ENCODE measurements at places on chromosomes 16 and 17. TPM values are rescaled to one million over a fixed set of nuclear protein-coding genes. Genes with fewer than 3 reads are reported as not detected.

Gene TMEM94
- total RNA-seq, result 48.6 TPM

Gene OVCA2
- 98.2 TPM for total RNA-seq

Gene MYH1
- not detected for total RNA-seq

Gene TPSAB1
- not detected for total RNA-seq

Gene METTL16
- 29.8 TPM for total RNA-seq

Gene KRT40
- not detected for total RNA-seq

Gene FNDC8
- total RNA-seq, result not detected

Gene CD300A
- total RNA-seq, result not detected

Gene OR3A2
- total RNA-seq, result not detected

Gene ZCCHC14
- total RNA-seq, result 5.9 TPM
